ENCODE measurements at places on chromosomes 7 and 10.

DNA sequence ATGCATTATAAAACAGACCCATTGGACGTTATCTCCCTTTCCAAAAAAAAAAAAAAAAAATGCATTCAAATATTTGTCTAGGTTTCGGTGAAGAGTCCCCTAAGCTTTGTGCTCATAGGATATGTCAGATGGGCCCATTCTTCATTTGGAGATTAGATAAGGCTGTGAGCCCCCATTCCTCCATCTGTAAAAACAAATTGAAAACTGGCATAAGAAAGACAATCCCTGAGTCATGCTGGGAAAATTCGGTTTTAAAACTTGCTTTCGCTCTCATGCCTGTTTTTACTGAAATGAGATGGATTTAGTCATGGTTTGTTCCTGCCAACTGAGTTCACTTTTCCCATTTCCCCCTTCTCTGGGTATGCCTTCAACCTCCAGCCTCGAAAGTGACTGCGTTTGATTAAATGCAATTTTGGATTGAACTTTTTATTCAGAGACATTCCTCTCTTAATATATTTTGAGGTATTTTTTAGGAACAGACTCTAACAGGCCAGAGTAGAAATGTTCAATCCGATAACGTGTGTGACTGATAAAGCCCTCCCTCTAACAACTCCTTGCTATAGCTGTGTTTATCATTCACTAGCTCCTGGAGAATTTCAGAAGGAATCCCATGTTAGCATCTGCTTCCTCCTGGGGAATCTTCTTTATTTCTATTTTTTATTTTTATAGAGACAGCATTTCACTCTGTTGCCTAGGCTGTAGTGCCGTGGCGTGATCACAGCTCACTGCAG lies 190.9 kb upstream of the LYZL2 start:
- no peak for DNase-seq

- DNase-seq: no peak
Measured at GRCh38 chr10:127854769-127855590, 37.8 kb downstream of the CLRN3 start.

DNA sequence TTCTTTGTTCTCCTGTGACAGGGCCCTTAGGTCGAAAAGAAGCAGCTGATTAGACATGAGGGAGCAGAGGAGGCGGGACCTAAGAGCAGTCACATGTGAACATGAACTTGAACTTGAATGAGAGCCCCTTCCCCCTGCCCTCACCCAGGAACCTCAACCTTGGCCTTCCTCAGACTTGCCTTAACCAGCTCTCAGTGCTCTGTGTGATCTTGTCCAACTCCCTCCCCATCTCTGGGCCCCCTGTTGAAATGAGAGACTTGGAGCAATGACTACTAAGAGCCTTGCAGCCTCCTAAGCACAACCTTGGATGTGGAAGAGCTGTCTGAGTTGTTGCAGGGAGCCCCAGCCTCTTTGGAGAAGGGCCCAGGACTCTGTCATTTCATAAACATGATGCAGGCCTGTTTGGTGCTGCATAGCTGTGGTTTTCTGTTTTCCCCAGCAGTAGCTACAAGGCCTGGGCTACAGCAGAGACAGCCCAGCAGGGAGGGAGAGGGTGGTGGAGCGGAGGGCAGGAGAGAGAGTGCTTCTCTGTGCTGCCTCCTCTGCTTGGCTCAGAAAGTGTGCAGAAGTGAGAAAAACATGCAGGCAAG lies 123.9 kb upstream of the ZMIZ1 start:
- no peak for DNase-seq

DNA sequence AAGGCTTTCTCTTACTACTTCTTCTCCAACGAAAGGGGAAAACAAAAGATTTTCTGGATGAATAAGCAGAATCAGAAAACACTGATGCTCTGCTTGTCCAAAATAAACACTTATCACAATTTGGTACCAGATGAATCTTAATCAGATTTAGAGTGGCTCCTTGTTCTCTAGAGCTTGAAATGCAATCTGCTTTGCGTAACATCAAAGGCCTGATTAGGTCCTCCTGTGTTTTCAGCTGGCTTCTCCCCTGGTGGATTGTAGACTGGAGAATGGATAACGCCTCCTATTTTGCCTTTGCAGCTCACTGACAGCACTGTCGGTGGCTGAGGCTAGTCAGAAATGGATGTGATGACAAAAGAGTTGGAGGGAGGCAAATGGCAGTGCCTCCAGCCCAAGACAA lies 91.2 kb downstream of the FAM13C start:
- no peak for DNase-seq

- DNase-seq: no peak
Measured at GRCh38 chr10:122499491-122499941, 38.2 kb downstream of the HTRA1 start.

DNA sequence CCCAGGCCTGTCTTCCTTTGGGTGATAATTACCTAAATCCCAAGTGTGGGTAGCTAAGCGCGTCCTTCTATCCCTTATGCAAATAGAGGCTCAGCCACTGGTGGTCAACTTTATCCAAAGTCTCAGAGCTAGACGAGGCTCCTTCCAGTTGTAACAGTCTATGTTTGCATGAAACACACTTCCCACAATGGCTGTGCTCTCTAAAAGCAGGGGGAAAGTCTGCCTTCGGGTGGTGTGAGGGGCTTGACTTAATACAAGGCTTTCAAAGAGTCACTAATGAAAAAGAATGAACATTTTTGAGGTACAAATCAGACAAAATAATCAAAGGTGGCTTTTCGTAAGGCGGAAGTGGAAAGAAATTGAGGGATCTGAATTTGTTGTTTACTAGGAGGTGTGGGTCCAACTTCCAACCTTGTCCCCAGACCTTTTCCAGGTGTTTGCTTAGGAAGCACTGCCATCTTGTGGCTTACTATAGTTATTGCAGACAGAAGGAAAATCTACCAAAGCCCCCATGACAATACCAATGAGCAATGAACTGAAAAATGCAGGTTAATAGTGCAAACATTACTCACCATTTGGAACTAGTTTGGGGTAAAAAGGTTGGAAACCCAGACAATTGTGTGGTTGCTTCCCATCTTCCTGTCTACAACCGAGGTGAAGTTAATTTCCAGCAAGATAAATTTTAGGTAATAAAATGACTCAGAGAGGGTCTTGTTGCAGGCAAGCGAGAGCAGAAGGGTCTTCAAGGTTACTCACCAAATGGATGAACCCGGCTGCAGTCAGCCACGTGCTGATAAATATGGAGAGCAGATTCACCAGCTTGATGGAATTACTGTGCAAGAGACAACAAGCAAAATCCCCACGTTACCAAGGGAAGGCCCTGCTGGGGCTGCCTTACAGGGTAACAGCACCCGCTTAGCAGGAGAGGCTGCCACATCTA lies 525.7 kb downstream of the KCNMA1 start:
- no peak for DNase-seq

DNA sequence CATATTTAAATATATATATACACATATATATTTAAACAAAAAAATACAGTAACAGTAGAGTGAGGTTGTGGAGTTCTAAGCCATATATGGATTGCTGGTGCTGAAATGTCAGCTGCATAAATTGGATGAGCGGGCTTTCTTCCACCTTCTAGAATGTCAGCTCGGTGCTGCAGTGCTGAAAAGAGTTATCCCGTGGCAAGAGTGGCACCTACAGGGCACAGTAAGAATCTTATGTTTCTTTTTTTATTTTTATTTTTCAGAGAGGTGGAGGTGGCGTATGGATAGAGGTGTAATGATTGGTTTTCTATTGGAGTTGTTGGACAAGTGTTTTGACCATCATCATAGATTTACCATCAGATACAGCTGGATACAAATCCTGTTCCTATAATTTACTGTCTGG lies 86.2 kb upstream of the DYNC1I1 start:
- no peak for DNase-seq

DNA sequence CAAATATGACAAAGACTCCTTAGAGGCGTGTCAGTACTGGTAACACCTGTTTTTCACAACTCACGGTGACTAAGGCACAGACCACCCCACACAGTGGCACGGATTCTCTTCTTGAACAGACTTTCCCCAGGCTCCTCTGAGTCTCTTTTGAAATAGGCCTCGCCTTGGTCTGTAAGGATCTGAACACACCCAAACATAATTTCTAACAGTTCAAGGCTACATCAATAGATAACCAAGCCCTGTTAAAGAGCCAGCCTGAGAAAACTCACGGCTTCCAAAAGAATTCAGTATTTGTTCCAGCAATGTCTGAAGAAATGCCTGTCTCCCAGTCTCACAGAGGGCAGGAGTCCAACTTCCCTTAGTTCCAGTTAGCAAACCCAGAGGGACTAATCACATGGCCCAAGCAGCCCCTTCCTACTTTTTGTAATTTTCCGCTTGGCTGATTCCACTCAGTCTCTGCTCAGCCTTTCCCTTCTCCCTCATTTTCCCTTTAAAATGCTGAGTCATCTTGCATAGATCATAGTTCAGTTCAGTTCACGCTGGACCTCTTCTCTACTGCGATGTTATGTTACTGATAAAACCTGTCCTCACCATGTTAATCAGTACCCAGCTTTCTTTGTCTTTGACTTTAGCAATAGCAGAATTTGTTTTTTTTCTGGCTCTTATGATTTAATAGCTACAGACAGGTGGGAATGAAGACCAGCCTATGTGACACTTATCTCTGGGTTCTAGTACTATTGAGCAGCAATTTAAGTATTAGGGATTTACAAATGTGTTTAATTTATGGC lies 22.6 kb upstream of the AKR1C3 start:
- no peak for DNase-seq

GRCh38 chr7:20954711-20955619 lies 168.3 kb upstream of the SP8 start:
- DNase-seq: no peak

- no peak for DNase-seq
Measured at GRCh38 chr10:43963793-43964425, 315.2 kb upstream of the ZNF32 start.

GRCh38 chr10:112950714-112951358 lies 789 bp downstream of the TCF7L2 start:
- no peak for DNase-seq

DNA sequence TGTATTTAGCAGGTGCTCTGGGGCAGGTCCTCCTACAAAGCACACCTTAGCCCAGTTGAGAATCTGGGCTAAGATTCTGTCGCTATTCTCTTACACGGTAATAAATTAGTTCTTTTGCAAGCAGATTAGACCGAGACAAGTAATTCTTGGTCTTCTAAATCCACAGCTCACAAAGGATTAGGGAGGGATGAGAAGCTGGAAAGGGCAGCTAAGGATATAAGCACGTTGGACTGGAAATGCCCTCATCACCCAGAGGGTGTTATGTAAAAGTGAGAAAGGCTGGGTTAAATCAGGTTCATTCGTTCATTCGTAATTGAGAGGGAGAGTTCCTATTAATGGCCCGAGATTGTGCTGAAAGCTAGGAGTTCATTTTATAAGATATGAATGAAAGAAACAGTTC lies 41.8 kb downstream of the PFKFB3 start:
- no peak for DNase-seq

- DNase-seq: no peak
Measured at GRCh38 chr10:78179886-78180705, 146.4 kb downstream of the RPS24 start.

GRCh38 chr7:159218607-159219006 lies 73.9 kb upstream of the VIPR2 start:
- DNase-seq: no peak
